ENCODE measurements at places on chromosomes 6 and 20. TPM values are rescaled to one million over a fixed set of nuclear protein-coding genes. Genes with fewer than 3 reads are reported as not detected.

RPS6KA2 gene
- 8.3 TPM for total RNA-seq

DNA sequence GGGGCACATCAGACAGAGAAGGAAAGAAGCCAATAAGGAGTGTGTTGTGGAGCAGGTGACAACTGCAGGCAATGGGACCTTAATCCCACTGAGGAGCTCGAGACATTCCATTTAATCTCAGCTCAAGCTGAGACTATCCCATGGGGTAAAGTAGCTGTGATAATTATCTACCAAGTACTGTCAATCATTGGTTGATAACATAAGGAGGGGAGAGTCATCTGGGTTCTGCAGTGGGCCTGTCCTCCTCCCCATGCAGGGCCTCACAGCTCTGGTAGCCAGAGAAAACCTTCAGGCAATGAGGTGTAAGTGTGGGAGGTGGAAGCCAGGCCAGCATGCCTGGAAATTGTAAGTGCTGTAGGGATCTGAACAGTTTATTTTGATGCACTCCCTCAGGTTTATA, 375.0 kb upstream of the ARID1B start:
- DNase-seq: no peak

DNA sequence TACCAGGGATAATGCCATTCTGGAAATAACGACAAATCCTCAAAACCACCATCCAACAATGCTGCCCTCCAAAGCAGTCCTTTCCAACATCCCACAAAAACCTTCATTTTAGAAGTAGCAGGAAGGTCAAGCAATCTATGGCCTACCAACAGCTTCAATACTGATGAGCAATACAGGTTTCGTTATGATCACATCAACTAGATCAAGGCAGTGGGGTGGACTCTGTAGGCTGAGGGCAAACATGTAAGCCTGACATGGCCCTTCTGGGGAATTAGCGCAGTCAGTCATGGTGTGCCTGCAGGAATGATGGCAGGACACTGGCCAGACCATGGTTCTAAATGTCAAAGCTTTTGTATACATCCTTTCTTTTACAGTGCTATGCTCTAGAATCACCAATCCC, 41.7 kb downstream of the EZR start:
- no peak for DNase-seq

GNAS-AS1 gene
- 0.63 TPM for total RNA-seq

GRCh38 chr6:168373389-168373788, 53.8 kb upstream of the DACT2 start:
- no peak for DNase-seq

DNA sequence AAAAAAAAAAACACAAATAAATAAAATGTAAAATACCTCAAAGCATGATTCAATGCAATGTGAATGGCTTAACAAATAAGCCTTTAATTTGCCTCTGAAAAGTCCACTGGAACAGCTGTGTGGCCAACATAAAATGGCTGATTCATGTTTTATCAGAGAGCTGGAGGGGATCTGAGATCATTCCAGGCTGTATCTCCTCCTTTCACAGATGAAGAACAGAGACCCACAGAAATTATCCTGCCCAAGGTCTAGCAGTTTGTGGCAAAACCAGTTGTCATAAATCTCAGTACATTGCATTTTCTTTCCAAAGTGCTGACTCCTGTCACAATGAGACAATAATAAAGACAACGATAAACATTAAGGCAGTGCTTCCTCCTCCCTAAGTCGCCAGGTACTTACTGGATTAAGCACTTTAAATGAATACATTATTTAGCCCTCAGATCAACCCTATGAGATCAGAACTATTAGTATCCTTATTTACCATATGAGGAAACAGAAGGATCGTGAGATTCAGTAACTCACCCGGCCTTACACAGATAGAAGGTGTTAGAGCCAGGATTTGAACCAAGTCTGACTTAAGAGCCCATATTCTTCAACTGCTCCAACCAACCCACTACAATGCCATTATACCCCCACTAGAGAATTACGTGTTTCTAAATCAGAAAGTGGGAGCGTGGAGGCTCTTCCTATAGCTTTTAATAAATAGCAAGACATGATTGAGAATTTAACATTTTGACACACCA, 118.3 kb downstream of the KIF13A start:
- peak; percentile 87 for DNase-seq

DNA sequence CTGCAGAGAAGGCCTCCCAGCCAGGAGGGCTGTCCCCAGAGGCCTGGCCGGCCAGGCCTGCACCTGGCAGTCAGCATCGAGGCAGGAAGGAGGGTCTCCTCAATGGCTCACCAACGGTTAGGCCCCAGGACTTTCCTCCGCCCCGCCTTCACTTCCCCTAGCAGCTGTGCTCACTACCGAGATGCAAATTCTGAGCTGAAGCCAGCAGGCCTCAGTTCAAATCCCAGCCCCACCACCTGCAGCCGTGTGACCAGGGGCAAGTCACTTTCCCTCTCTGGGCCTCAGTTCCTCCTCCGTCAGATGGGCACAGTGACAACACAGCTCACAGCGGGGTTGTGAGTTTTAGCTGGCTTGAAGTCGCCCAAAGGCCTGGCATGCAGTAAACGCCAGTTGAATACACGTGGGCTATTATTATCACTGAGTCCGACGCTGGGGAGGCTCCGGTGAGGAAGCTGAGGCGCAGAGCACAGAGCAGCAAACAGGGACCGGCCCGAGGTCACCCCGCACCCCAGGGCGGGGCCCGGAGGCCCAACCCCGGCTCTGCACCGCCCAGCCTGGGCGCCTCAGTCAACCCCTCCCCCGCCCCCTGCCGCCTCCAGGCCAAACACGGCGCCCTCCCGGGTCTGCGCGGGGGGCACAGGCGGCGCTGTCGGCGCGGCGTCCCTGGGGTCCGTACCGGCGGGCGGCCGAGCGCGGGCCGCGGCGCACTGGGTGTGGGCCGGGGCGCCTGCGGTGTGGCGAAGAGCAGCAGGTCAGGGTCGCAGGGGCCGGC, 671 bp downstream of the E2F1 start:
- DNase-seq: no peak

GRCh38 chr6:53284901-53285300, 63.8 kb downstream of the ELOVL5 start:
- no peak for DNase-seq

- no peak for DNase-seq
These were observed 2.3 kb downstream of the ZBTB2 start for GRCh38 chr6:151388997-151389617.

UNC5CL gene
- 0.28 TPM for total RNA-seq

ZNF165 gene
- 5.3 TPM for total RNA-seq
